Endodermal cell (in vitro differentiated cells): ENCODE measurements at places on chromosomes 7 and 10. TPM values are rescaled to one million over a fixed set of nuclear protein-coding genes. Genes with fewer than 3 reads are reported as not detected.

DNA sequence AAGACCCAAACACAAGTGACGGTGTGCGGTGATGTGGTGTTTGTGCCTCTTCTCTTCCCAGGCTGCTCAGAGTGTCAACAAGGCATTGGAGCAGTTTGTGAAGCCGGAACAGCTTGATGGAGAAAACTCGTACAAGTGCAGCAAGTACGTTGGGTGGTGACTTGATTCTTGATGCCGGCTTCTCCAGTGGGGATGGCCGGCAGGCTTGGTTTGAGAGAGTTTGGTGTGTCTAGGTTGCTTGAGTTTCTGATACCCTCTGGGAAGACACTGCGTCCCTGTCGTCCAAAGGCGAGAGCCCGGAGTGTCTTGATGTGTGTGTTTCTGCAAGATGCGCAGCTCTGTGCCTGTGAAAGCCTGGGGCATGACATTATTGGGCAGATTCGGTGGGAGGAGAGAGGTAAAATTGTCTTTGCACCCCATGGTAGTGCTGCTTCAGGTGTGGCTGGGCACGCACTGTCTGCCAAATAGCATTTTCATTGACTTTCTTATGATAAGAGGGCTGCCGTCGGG is 111.8 kb downstream of the ANKRD61 start:
- H3K36me3 ChIP-seq: peaks cover 84% of the 10 kb centered on the region
- H3K4me3 ChIP-seq: no peak overlapping the region
- DNase-seq: no peak
- no peaks in the 10 kb centered on the region for H3K27me3 ChIP-seq
- H3K4me1 ChIP-seq: no peaks in the 10 kb centered on the region

GRCh38 chr10:116723428-116724281 is 18.7 kb downstream of the HSPA12A start:
- H3K27me3 ChIP-seq: no peaks in the 10 kb centered on the region
- DNase-seq: no peak
- no peaks in the 10 kb centered on the region for H3K36me3 ChIP-seq
- no peak overlapping the region for H3K4me3 ChIP-seq
- H3K4me1 ChIP-seq: peaks cover 5% of the 10 kb centered on the region

DNA sequence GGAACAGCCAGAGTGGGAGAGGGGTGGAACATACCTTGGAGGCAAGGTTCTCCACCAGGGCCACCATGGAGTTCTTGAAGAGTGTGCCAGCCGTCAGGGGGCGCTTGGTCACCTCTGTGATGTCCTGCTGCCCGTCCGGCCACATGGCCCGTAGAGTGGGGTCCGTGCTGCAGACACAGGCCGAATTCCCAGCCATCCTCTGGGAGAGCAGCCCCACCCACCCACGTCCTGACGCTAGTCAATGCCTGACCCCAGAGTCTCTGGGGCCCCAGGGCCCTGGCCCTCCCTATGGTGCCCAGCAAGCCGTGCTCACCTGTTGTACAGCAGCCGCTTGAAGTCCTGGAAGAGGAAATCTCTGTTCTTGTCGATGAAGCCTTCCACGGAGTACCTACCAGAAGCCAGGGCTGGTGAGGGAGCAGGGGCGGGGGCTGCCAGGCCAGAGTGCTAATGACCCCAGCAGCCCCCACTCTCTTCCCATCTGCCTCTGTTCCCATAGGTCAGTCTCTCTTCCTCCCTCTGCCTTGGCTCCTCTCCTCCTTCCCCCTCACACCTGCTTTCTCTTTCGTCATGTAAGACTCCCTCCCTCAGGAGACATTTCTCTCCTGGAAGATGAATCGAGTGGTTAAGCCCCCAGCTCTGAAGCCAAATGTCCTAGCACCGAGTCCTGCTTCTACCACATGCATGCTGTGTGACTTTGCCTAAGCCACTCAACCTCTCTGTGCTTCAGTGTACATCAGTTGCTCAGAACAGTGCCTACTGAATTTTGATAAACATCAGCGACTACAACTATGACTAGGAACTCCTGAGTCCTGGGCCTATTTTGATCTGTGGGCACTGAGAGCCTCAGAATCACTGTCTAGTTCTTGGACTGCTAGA is 11.0 kb downstream of the MYO1G start:
- H3K27me3 ChIP-seq: peaks cover 16% of the 10 kb centered on the region
- peak; percentile 85 for DNase-seq
- H3K4me1 ChIP-seq: no peaks in the 10 kb centered on the region

DNA sequence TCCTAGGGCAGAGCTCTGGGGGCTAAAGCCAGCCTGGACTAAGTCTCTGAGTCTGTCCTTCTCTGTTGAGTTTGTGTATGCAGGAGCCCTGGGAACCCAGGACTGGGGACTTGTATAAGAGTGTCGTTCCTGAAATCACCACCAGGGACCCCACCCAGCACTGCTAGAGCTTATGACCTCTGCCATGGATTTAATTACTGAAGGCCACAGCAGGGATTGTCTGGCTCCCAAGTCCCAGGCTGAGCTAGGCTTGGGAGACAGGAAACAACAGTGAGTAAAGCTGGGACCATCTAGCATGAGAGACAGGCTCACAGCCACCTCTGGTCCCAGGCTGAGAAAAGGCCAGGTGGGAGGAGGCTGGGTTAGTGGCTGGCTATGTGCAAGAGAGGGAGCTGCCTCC is 1.4 kb upstream of the TSPAN15 start:
- DNase-seq: peak; percentile 91
- H3K4me1 ChIP-seq: no peaks in the 10 kb centered on the region
- no peak overlapping the region for H3K4me3 ChIP-seq

- no peaks in the 10 kb centered on the region for H3K36me3 ChIP-seq
- H3K4me3 ChIP-seq: no peak overlapping the region
- DNase-seq: no peak
- H3K27me3 ChIP-seq: peaks cover 16% of the 10 kb centered on the region
Measured at GRCh38 chr10:10617686-10618085, 400.0 kb upstream of the CELF2 start.

- peak overlapping the region; percentile 22 for H3K27ac ChIP-seq
- H3K4me3 ChIP-seq: no peak overlapping the region
- no peaks in the 10 kb centered on the region for H3K36me3 ChIP-seq
- H3K27me3 ChIP-seq: peaks cover 6% of the 10 kb centered on the region
- no peaks in the 10 kb centered on the region for H3K4me1 ChIP-seq
Measured at GRCh38 chr7:93015779-93016481, 101.8 kb downstream of the SAMD9 start.

DNA sequence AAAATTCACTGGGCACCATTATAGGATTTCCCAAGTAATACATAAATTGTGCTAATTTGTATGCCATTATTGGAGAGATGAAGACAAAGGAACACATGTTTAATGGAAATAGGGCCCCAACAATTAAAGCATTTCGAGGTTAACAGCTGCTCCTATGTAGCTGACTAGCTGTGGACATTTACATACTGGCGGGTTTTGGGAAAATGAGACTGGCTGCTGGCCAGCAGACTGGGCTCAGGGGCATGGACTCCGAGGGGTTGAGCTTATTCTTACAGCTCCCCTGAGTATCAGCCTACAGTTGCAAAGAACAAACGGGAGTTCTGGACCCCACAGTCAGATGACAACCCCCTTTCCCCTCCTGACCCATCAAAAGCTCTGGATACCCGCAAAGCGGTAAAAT is 91.9 kb upstream of the MYO3A start:
- H3K4me1 ChIP-seq: no peaks in the 10 kb centered on the region
- H3K36me3 ChIP-seq: no peaks in the 10 kb centered on the region
- H3K27me3 ChIP-seq: no peaks in the 10 kb centered on the region
- no peak overlapping the region for H3K4me3 ChIP-seq

DNA sequence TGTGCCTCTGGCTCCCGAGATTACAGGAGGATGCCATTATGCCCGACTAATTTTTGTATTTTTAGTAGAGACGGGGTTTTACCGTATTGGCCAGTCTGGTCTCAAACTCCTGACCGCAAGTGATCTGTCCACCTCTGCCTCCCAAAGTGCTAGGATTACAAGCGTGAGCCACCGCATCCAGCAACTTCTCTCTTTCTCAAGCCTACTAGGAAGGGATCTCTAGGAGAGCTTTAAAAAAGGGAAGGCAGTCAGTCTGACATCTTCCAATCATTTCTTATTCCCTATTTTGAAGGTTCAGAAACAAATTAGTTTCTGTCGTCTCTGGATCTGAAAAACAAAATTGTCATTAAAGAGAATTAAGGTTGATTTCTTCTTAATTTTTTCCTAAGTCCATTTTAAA is 2.5 kb upstream of the TMEM26 start:
- H3K4me1 ChIP-seq: no peaks in the 10 kb centered on the region
- H3K36me3 ChIP-seq: no peaks in the 10 kb centered on the region
- H3K4me3 ChIP-seq: no peak overlapping the region
- no peak for DNase-seq

DNA sequence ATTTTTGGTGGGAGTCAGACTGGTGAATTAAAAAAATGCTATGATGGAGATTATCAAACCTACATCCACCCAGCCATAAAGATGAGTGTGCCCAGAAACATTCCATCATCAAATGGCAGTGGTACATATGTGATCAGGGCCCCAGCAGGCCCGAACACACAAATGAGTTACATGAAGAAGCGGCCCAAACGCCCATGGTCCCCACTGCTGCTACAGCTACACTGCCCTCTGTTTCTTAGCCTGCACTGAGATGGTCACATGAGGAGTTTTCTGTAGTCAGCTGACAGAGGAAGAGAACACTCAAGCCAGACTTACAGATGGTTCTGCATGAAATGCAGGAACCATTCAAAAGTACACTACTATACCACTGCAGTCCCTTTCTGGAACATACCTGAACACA is 96.4 kb upstream of the ARID5B start:
- H3K27ac ChIP-seq: no peak overlapping the region
- H3K4me3 ChIP-seq: no peak overlapping the region
- no peaks in the 10 kb centered on the region for H3K27me3 ChIP-seq
- H3K36me3 ChIP-seq: no peaks in the 10 kb centered on the region

EVX1 gene
- 0.28 to 4.9 TPM (median 4.5 TPM) in 3 replicates for total RNA-seq

GIMAP4 gene
- total RNA-seq: 0.33 TPM in 1 of 2 replicates, not detected in the other

TUBAL3 gene
- total RNA-seq: not detected in 3 replicates

AASS gene
- total RNA-seq: 36.7 to 63.1 TPM (median 60.5 TPM) in 3 replicates

SNX8 gene
- total RNA-seq: 32.5 to 54.7 TPM (median 53.2 TPM) in 3 replicates
